ENCODE measurements at places on chromosomes 2 and 18. TPM values are rescaled to one million over a fixed set of nuclear protein-coding genes. Genes with fewer than 3 reads are reported as not detected.

DNA sequence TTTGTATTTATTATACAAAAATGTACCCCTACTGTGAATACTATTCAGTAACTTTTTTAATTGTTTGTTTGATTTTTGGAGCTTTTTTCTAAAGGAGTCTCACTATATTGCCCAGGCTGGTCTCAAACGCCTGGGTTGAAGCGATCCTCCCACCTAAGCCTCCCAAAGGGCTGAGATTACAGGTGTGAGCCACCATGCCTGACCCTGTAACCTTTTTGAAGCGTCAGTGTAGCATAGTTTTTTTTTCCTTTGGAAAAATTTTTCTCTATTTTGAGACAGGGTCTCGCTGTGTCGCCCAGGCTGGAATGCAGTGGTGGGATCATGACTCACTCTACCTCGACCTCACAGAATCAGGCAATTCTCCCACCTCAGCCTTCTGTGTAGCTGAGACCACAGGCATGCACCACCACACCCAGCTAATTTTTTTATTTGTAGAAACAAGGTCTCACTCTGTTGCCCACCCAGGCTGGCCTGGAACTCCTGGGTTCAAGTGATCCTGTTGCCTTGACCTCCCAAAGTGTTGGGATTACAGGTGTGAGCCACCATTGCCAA is 2.0 kb downstream of the GMCL1 start:
- DNase-seq = peak; percentile 71

DNA sequence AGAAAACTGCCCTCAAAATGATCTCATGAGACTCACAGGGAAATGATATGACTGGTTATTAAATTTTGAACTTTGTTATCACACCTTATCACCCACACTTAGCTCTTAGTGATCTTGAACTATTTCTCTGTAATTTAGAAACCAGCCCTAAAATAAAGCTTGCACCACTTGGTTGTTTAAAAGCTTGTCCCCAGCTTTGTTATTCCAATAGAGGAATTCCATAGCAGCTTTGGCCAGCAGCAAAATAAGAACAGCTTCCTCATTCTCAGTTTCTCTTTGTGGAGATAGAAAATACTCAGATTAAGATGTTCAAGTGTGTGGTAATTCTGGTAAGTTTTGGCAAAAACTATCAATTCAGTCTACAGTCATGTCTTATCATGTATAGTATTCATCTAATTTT is 54.4 kb upstream of the CCDC68 start:
- no peak for DNase-seq

M1AP gene
- not detected for total RNA-seq

CDH7 gene
- total RNA-seq = not detected

Measured in fibroblast of lung (primary cell).